ENCODE measurements at places on chromosomes 16 and 17.

DNA sequence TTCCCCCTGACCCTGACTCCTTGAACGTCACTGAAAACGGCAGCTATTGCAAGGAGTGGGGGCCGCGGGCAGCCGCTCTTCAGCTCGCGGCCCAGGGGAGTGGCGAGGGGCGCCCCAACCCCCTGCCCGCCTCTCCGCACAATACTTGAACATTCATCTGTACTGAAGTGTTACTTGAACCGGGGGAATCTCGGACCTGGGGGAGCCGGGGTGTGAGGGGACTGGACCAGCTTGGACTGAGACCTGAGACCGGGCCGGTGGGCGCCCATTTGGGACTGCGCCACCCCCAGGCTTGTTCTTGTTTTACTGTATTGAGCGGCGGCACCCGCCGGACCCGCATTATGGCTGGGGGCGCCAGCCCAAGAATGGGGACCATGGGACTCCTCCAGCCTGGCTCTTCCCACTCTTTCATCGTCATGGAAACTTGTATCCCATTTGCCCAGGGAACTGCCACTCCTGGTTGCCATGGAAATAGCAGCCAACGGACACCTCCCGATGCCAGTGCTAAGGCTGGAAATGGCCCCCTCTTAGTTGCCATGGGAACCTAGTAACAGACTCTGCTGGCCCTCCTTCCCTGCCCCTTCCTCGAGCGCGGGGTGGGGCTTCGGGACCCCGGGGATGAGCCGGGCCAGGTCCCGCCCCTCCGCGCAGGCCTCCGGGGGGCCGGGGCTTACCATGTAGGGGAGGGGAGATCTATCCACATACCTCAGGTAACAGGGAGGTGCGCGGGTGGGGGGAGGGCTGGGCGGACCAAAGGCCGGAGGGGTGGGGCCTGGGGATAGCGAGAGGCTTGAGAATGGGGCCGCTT is 805 bp upstream of the ORAI3 start:
- peak; percentile 95 for DNase-seq

DNA sequence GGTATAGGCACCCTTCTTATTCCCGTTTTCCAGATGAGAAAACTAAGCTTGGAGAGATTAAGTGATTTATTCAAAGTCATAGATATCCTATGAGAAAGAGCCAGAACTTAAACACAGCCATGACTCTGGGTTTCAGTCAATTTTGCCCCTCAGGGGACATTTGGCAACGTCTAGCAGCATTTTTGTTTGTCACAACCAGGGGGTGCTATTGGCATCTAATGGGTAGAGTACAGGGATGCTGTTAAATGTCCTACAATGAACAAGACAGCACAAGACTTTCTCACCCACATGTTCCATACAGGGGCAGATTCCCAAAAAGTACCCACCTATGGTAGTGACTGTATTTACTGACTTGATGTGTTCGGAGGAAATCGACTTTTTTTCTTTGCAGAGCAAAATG is 4.8 kb upstream of the SHISA9 start:
- no peak for DNase-seq

DNA sequence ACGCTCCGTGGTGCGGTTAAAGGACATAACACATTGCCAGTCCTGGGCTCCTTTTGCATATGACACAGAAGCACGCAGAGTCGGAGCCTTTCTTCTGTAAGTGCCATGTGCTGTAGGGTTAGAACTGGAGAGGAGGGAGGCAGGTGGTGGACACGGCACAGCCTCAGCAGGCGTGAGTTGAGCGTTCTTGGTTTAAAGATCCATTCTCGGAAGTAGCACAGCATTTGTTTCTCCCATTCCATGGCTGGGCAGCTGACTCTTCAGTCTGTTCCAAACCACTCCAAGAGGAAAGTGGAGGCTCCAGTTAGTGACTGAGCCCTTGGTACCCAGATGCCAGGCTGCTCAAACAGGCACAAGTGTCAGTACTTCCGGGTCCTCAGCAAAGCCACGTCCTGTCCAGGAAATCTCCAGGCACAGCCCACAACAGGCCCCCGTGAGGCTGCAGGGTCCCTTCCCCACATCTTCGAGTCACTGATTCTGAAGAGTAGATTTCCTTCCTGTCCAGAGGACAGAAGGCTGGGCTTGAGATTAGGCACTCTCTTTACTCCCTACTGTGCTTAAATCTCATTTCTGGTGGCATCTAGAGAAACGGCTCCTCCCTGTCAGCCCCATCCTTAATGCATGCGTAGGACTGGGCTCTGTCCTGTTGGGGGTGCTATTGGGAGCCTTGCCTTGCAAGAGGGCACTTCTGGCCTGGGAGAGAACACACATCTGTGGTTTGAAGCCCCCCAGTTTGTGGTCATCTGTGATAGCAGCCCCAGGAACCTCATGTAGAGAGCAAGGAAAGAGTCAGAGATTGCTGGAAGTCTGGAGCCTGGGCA is 39.6 kb upstream of the NAT9 start:
- DNase-seq = no peak

- no peak for DNase-seq
Measured at GRCh38 chr17:40843242-40843641, 20.8 kb upstream of the KRT10 start.

DNA sequence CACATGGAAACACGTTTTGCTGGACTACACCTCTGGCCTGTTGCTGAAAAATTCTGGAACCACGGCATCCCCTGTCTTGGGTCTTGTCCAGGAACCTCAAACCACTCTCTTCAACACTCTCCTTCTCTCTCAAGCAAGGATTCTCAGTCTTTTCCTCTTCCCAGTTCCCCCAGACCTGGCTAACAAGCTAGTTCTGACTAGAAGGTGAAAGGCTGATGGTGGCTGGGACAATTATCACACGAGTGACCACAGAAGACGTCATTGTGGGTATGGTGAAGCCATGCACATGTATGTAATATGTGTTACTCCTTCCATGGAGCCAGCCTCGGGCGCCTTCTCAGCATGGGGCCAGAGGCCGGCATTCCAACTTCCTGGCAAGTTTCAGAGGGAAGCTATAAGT is 123.0 kb downstream of the CDYL2 start:
- no peak for DNase-seq

GRCh38 chr16:58999762-59000161 is 265.6 kb upstream of the GOT2 start:
- DNase-seq = no peak

GRCh38 chr16:81286190-81286589 is 28.6 kb upstream of the GAN start:
- no peak for DNase-seq

GRCh38 chr17:80666867-80667266 is 122.2 kb downstream of the RPTOR start:
- DNase-seq = no peak

GRCh38 chr17:13996748-13997147 is 72.6 kb upstream of the COX10 start:
- DNase-seq = no peak

GRCh38 chr17:50289991-50290702 is 15.9 kb downstream of the TMEM92 start:
- peak; percentile 74 for DNase-seq

DNA sequence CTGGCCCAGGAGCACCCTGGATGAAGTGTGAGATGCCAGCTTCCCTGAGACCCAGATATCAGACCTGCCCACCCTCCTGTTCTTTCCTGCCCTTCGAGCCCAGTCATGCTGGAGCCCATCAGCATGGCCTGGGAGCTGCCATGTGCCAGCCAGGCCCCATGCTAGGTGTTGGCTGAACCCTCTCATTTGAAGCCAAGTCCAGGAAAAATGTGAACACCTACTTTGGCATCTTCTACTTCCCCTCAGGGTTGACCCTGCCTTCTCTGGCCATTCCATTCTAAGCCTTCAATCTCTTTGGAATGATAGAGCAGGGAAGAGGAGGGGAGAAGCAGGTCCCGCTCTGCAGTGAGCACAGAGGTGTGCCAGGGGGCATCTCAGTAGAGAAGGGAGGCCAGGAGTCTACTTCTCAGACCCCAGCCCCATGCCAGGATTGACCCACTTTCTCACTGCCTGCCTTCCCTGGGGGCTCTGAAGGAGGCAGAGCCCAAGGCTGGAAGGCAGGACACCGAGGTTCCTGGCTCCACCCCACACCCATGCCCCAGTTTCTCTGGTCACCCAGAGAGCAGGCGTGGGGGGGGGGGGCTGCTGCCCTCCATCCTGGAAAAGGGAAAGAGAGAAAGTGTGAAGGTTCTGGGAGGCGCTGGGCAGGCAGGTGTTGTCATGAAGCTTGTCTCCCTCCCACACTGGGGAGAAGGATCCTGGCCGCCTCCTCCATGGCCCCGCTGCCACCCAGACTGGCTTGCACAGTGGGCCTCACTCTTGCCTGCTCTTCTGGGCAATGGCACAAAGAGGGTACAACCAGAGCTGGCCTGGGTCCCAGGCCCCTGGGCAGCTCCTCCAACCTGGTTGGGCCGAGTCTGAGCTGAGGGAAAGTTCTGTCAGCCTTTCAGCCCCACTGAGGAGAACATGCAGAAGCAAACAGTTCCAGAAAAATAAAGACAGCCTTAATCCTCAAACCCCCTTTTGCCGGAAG is 9.3 kb downstream of the HDAC5 start:
- no peak for DNase-seq

GRCh38 chr17:82043507-82043906 is 6.0 kb upstream of the DCXR start:
- DNase-seq = no peak

DNA sequence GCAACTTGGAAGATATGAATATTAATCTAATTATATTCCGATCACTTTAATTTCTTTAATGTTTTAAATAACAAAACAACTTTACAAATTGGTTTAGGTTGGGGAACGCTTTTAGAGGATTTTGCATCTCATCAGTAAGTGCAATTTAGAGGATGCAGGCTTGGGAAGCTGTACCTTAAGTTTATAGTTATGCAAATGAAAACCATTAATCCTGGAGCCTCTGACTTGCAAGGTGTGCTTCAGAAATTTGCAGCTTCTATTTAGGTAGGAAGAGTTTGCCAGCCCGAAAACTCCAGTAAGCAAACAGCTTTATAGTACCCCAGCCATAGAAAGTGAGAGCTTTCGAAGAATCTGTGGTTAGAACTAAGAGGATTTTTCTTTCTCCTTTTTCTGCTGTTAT is 547.0 kb downstream of the MAF start:
- no peak for DNase-seq

DNA sequence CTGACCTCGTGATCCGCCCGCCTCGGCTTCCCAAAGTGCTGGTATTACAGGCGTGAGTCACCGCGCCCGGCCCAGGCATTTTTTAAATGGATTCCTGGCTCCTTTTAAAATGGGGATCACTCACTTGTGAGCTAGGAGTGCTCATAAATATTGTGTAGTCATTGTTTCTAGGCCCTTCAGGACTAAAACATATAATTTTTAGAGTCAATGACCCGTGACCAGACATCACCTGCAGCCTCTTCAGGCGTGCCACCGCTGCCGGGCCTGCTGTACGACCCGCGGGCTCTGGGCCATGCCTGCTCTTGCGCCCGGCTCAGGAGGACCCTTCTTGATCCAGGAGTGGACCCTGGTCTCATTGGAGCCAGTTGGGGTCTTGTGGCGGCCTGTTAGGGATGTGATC is 30.8 kb downstream of the EFCAB5 start:
- DNase-seq = no peak

DNA sequence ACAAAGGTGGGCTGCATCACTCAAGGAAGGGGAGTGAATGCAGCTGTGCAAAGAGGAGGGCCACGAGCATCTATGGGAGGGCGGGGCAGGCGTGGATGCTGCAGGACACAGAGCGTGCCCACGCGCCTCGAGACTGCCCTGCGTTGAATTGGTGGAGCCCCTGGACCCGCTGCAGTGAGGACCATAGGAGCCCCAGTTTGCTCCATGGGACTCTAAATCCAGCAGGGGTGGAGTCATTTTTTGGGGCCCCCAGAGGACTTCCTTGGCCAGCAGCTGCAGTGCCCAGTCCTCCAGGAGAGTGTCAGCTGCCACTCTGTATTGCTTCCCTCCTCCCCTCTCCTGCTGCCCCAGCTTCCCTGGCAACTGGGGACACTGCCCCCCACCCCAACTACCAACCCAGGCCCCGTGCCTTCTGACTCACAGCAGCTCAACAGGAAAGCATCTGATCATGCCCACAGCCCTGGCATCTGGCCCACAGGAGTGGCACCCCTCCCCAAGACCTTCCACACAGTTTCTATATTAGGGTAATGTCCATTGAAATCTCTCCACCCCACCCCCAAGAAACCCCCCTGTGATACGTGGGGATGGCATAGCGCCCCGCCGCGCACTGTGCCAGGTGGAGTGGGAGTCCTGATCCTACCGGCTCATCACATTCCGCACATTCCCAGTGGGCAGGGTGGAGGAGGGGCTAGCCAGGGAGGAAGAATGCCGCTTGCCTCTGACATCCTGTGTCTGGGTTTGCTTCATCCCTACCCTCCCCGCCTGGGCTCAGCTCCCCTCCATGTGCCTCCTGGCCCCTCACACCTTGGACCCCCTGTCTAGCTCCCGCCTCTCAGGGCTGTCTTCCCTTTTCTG is 27.8 kb upstream of the ITGA3 start:
- no peak for DNase-seq

- DNase-seq = no peak
Measured at GRCh38 chr16:82241469-82242052, 71.5 kb upstream of the MPHOSPH6 start.

GRCh38 chr17:41667280-41668041 is 21.2 kb upstream of the EIF1 start:
- no peak for DNase-seq

GRCh38 chr16:61413021-61413420 is 623.2 kb downstream of the CDH8 start:
- no peak for DNase-seq
